ENCODE measurements at places on chromosomes 3 and 15. TPM values are rescaled to one million over a fixed set of nuclear protein-coding genes. Genes with fewer than 3 reads are reported as not detected.

DNA sequence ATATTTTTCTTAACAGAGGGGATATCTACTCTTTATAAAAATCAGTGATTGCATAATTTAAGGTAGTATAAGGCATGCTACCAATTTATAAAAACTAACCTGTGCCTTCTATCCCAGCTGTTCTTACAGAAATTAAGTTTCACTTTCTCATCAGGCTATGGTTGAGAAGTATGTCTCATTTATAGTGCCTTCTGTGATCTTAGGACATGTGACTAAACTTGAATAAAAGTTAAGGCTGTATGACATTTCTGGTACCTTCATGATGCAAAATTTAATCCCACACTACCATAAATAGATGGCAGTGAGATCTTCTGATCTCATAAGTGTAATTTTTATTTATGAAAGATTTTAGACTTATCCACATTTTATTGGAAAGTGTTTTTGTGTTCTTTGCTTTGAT, 12.6 kb downstream of the TIPARP start:
- DNase-seq: no peak
- no peaks in the 10 kb centered on the region for H3K27me3 ChIP-seq
- no peak overlapping the region for H3K4me3 ChIP-seq
- peaks cover 87% of the 10 kb centered on the region for H3K4me1 ChIP-seq
- peak overlapping the region; percentile 12 for H3K27ac ChIP-seq

GRCh38 chr3:44950275-44950734, 25.7 kb downstream of the ZDHHC3 start:
- DNase-seq: no peak
- H3K27ac ChIP-seq: no peak overlapping the region
- H3K4me1 ChIP-seq: peaks cover 3% of the 10 kb centered on the region
- no peak overlapping the region for H3K4me3 ChIP-seq

DNA sequence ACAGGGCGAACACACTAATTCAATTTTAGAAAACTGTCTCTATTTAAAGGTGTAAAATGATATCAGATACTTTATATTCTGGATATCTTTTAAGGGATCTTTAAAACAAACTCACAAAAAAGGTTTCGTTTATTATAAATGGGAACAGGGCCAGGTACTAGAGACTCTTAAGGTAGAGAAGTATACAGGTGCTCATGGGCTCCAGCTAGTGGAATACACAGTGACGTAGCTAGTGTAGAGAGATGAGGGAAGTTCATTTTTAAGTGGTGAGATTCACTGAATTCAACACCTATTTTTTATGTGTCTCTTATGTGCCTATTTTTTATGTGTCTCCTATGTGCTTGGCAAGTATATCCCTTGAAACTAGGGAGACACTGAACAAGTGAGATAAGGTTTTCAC, 132.7 kb upstream of the FAM3D start:
- H3K27ac ChIP-seq: no peak overlapping the region
- H3K4me1 ChIP-seq: peaks cover 7% of the 10 kb centered on the region
- no peak for DNase-seq
- peaks cover 5% of the 10 kb centered on the region for H3K27me3 ChIP-seq
- H3K36me3 ChIP-seq: no peaks in the 10 kb centered on the region
- H3K4me3 ChIP-seq: no peak overlapping the region

DNA sequence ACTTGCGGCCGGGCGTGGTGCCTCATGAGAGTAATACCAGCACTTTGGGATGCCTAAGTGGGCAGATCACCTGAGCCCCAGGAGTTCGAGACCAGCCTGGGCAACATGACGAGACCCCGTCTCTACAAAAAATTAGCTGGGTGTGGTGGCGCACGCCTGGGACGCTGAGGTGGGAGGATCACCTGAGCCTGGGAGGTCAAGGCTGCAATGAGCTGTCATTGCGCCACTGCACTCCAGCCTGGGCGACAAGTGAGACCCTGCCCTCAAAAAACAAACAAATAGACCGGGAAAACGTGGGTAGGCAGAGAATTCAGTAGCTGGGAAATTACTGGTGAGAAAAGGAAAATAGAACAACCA, 667 bp downstream of the UMPS start:
- H3K27me3 ChIP-seq: peaks cover 14% of the 10 kb centered on the region
- H3K4me1 ChIP-seq: peaks cover 33% of the 10 kb centered on the region
- peaks cover 18% of the 10 kb centered on the region for H3K36me3 ChIP-seq
- peak; percentile 9 for DNase-seq
- H3K4me3 ChIP-seq: peak overlapping the region; percentile 98
- H3K27ac ChIP-seq: peak overlapping the region; percentile 99

DNA sequence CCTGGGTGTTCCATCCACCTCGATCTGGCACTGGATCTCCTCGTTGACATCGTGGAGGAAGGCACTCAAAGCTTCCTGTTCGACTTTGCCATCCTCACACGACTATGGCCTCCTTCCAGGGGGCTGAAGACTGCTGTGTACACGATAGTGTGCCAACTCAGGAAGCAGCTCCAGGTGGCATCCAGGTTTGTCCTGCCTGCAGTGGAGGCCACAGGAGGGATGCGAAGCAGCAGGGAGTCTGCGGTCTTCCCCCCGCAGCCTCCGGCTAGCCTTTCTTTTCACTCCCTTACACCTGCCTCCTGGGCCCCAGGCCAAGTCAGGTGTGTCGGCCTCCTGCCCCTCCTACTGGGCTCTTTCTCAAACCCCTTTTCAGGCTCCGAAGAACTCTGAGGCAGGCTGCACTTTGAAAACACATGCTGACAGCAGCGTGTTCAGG, 32.2 kb downstream of the SYNM start:
- no peaks in the 10 kb centered on the region for H3K36me3 ChIP-seq
- DNase-seq: no peak
- no peaks in the 10 kb centered on the region for H3K27me3 ChIP-seq

DNA sequence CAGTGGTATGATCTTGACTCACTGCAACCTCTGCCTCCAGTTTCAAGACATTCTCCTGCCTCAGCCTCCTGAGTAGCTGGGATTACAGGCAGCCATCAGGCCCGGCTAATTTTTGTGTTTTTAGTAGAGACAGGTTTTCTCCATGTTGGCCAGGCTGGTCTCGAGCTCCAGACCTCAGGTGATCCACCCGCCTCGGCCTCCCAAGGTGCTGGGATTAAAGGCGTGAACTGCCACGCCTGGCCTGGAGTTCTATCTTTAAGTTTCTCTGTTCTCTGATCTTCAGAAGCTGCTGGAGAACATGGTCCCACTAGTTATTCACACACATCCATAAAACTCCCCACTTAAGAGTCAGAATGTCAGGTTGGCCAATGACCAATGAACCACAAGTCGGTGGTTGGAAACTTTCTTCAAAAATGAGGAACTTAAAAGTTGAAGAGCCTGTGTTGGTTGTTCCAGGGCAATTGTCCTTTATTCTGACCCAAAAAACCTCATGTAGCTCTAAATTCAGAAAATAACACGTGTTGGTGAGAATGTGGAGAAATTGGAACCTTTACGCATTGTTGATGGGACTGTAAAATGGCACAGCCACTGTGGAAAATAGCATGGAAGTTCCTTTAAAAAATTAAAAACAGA, 55.9 kb upstream of the PIK3CB start:
- H3K4me1 ChIP-seq: no peaks in the 10 kb centered on the region
- no peak for DNase-seq
- H3K27ac ChIP-seq: no peak overlapping the region
- H3K36me3 ChIP-seq: no peaks in the 10 kb centered on the region
- H3K27me3 ChIP-seq: no peaks in the 10 kb centered on the region

The PRICKLE2 gene
- total RNA-seq: not detected

DNA sequence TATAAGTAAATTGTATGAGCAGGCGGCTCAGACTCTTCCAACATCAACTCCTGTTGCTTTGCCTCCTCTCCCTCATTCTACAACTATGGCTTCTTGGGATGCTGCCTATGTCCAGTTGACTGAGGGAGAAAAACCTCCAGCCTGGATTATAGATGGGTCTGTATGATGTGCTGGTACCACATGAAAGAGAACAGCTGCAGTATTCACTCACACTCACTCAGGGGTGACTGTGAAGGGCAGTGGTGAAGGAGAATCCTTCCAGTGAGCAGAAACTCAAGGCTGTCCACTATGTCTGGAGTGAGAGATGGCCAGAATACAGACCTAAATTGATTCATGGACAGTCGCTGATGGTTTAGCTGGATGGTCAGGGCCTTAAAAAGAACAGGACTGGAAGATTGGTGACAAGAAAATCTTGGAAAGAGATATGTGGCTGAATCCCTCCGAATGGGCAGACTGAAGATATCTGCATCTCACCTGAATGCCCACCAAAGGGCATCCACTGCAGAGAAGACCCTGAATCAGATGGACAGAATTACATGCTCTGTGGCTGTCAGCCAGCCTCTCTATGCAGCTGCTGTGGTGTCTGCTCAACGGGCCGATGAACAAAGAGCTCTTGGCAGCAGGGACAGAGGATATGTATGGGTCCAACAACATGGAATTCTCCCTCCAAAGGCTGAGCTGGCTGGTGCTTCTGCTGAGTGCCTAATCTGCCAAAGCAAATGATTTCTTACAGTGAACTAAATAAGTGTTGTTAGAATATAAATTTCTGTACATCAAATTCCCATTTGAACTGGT, 1.9 kb upstream of the BCL2L10 start:
- peaks cover 11% of the 10 kb centered on the region for H3K4me1 ChIP-seq
- H3K27ac ChIP-seq: no peak overlapping the region
- no peak overlapping the region for H3K4me3 ChIP-seq
- DNase-seq: no peak

The MEGF11 gene
- not detected for total RNA-seq

The ATP13A5 gene
- not detected for total RNA-seq

DNA sequence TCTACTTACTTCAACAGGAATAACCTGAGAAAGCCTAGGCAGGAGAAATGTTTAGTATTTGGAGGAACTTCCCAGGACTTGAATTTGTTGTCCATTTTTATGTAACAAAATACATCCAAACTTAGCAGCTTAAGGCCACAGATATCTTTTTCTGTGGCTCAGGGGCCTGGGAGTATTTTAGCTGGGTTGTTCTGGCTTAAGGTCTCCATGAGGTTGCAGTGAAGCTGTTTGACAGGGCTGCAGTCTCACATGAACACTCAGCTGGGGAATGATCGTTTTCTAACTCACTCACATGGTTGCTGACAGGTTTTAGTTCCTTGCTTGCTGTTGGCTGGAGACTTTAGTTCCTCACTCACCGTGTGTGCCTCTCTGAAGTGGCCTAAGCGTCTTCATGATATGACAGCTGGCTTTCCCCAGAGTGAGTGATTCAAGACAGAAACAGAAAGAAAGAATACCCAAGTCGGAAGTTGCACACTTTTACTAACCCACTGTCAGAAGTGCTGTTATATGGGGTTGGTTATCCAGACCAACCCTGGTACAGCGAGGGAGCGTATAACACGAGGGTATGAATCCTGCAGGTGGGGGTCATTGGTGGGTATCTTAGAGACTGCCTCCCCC, 229.7 kb upstream of the TBL1XR1 start:
- no peaks in the 10 kb centered on the region for H3K27me3 ChIP-seq
- peaks cover 25% of the 10 kb centered on the region for H3K4me1 ChIP-seq
- no peaks in the 10 kb centered on the region for H3K36me3 ChIP-seq
- DNase-seq: peak; percentile 60
- peak overlapping the region; percentile 24 for H3K4me3 ChIP-seq
- peak overlapping the region; percentile 88 for H3K27ac ChIP-seq

DNA sequence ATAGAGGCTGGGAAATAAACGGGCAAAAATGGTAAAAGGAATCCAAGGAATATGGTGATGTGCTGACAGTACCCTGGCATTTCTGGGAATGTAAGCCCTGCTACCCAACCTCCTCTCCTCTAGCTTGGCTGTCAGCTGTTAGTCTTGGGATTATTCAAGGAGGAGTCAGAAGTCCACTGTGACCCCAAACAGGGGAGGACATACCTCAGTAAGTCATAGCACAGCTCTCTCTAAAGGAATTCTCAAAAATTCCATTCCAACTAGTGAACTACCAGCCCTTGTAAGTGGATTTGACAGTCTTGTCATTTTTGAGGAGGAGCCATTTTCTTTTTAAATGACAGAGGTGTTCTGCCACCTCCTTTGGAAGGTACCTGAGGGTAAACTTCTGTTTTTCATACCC, 207.5 kb downstream of the PDCD6IP start:
- H3K36me3 ChIP-seq: no peaks in the 10 kb centered on the region
- H3K27ac ChIP-seq: no peak overlapping the region
- H3K4me1 ChIP-seq: no peaks in the 10 kb centered on the region
- no peak for DNase-seq
- H3K27me3 ChIP-seq: no peaks in the 10 kb centered on the region
- H3K4me3 ChIP-seq: no peak overlapping the region

DNA sequence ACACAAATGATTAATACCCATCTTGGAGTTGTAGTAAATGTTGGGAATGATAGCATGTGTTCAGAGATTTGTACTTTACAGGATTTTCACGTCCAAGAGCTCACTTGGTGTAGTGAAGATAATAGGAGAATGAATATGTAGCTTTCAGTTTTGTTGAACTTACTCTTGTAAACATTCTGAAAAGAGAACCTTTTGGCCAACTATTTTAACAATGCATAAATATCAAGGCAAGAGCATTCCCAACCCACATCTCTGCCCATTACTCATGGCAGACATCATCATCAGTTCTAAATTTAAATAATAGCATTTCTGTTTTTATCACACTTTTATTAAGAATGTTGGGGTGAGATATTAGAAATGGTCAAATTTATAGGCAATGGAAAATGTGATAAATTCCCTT, 465.2 kb upstream of the TPRG1 start:
- peaks cover 5% of the 10 kb centered on the region for H3K4me1 ChIP-seq
- H3K4me3 ChIP-seq: no peak overlapping the region
- peaks cover 10% of the 10 kb centered on the region for H3K36me3 ChIP-seq
- no peak for DNase-seq
- H3K27ac ChIP-seq: no peak overlapping the region

DNA sequence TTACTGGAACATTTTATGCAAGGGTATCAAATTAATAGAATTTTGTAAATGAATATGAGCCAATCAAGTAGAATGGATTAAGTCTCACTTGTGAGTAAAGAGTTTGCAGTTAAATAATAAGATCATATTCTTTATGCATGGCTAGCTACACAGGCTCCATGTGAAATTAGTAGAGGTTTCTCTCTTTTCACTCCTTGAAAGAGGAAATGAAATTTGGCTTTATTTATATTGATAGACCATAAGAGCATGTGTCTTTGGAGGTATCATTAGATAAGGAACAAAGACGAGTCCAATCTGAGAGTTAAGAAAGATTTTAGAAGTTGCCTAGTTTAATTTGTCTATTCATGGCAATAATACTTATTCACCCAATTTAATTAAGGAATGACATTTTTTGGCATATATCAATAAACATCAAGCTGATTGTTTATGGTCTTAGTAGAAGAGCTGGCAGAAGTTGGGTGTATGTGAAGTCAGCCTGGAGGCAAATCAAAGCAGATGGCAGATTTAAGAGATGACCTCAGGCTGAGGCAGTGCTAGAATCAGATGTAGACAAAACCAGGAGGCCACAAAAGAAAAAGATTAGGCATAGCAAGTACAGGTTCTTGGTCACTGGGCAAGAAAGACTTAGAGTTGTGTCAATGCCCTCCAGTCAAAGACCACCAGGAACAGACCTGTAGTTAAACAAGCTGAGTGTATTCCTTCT, 406.5 kb upstream of the ARHGEF26 start:
- peaks cover 10% of the 10 kb centered on the region for H3K27me3 ChIP-seq
- DNase-seq: no peak
- no peak overlapping the region for H3K4me3 ChIP-seq
- no peaks in the 10 kb centered on the region for H3K4me1 ChIP-seq
- H3K27ac ChIP-seq: no peak overlapping the region

GRCh38 chr3:115099134-115099985, 47.7 kb downstream of the ZBTB20 start:
- H3K27ac ChIP-seq: peak overlapping the region; percentile 86
- no peaks in the 10 kb centered on the region for H3K27me3 ChIP-seq
- peaks cover 22% of the 10 kb centered on the region for H3K4me1 ChIP-seq
- DNase-seq: no peak
- H3K4me3 ChIP-seq: peak overlapping the region; percentile 74
- H3K36me3 ChIP-seq: peaks cover 6% of the 10 kb centered on the region

The GPX1 gene
- total RNA-seq: 110 TPM

- no peaks in the 10 kb centered on the region for H3K36me3 ChIP-seq
- DNase-seq: no peak
- H3K27ac ChIP-seq: no peak overlapping the region
- H3K4me3 ChIP-seq: no peak overlapping the region
- peaks cover 2% of the 10 kb centered on the region for H3K4me1 ChIP-seq
These were observed 168.5 kb upstream of the TBC1D5 start for GRCh38 chr3:17910922-17911321.
